ENCODE measurements at places on chromosomes 12 and 14.

DNA sequence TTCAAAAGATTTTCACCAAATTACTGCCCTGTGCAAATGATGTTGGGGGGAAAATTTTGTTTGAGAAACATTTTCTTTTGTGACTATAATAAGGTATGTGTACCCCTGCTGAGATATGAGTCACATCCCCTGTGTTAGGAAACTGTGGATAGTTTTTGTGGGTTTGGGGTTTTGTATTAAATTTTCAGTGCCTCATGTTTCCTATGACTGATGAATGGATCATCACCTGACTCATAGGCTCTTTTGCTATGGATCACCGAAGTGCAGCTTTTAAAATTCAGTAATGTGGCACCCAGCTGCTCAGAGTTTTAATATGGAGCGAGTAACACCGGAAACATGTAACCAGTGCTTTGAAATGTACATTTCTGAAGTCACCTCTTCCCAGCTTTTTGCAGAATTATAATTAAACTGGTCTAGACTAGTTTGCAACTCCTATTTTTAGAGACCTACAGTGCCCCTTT is 167.4 kb upstream of the HMGA2 start:
- DNase-seq: no peak

DNA sequence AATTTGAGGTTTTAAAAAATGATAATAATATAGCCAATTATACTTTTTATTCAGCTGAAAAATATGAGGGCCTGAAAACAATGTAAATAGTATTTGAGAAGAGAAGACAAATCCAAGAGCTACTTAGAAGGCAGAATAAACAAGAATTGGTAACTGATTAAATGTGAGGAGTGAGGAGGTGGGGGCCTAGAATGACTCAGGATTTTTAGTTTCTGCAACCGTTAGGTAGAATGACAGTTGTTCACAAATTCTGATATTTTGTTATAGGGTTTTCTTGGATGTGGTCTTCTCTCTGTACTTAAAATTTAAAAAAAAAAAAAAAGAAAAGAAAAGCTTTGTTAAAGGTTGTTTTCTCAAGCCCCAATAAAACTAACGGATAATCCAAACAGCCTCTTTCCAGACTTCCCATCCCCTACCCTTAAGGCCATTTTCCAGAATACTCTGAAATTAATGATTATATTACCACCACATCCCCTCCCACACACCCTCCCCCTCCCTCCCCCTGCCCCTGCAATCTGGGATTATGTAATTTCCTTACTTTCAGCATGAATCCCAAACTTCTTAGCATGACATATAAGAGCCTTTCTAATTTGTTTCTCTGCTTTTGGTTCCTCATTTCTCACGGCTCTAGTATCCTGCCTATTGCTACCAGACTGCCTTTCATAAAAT is 50.4 kb downstream of the LRP6 start:
- DNase-seq: no peak

DNA sequence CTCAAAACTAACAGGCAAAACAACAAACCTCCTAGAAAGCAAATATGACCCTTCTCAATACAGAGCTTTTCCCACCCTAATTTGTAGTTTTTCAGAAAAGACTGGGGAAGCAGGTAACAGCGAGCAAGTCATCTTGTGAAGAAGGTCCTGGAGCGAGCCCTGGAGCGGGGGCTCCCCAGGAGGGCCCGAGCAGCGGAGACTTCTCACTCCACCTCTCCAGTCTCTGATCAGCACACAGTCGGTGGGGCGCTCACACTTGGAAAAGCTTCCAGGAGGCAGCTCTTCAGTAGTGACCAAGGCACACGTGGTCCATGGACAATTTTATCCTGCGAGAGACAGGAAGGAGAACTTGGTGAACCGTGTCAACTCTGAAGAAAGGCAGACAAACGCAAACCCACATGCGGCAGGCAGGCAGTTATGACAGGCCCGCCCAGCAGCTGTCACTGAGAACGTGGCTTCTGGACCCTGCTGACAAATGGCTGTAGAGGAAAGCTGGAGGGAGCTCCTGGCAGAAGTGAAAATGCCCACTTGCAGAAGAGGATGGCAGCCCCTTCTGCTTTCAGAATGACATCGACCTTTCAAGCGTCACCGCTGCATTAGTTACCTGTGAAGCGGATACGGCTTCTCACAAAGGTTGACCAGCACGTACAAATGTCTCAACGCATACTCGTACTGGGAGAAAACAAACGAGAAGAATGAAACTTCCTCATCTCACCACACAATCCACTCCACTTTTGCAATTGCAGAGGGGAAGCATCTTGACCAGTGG is 44.2 kb downstream of the LGMN start:
- no peak for DNase-seq

DNA sequence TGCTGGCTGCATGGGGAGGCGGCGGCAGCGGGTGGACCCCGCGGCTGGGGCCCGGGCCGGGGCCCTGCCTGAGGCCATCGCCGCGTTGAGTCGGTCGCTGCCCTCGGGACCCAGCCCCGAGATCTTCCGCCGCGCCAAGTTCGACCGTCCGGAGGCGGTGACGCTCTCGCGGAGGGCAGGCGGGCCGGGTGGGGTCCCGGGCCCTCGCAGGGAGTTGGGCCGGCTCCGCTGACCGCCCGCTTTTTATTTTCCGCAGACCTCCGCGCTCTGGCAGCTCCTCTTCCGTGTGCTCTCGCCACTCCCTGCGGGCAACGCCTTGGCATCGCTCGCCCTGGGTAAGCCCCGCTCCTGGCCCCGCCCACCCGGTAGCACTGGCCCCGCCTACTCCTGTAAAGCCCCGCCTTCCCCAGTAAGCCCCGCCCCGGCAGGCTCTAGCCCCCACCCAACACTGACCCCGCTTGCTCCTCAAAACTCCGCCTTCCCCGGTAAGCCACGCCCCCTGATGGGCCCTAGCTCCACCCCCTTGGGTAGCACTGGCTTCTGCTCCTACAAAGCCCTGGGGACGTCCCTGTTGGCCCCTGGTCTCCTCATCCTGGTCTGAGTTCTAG is 424 bp downstream of the TEDC1 start:
- no peak for DNase-seq

GRCh38 chr14:81331229-81332021 is 68.7 kb downstream of the STON2 start:
- no peak for DNase-seq

GRCh38 chr12:123713823-123714585 is 1.9 kb downstream of the ATP6V0A2 start:
- no peak for DNase-seq

GRCh38 chr12:51752234-51752889 is 96.2 kb downstream of the FIGNL2 start:
- no peak for DNase-seq

DNA sequence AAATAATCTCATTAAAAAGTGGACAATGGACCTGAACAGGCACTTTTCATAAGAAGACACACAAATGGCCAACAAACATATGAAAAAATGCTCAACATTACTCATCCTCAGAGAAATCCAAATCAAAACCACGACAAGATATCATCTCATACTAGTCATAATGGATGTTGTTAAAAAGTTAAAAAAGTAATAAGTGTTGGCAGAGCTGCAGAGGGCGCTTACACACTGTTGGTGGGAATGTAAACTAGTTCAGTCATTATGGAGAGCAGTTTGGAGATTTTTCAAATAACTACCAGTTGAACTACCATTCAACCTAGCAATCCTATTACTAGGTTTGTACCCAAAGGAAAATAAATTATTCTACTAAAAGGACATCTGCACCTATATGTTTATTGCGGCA is 47.2 kb downstream of the FOXG1 start:
- DNase-seq: no peak

GRCh38 chr14:21072031-21072473 is 1.9 kb downstream of the ARHGEF40 start:
- no peak for DNase-seq

DNA sequence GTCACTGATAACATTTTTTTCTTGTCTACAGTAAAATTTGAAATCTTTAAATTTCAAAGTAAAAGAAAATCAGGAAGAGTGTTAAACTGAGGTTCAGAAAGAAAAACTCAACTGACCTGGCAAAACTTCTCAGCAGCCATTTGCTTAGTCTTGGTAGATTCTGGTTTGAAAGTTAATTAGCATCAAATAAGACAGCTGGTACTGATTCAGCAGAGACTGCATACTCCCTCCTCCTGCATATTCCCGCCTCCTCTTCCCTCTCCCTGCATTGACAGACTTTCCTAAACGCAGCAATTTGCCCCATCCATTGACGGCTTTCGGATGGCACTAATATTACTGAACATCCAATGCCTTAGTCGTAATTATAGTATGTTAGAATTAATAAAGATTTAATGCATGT is 520.8 kb downstream of the FLRT2 start:
- no peak for DNase-seq
